ENCODE measurements at places on chromosomes 13 and 19. TPM values are rescaled to one million over a fixed set of nuclear protein-coding genes. Genes with fewer than 3 reads are reported as not detected.

The PRRG2 gene
- total RNA-seq: 0.74 TPM

The OPA3 gene
- 7.5 TPM for total RNA-seq

The CASP14 gene
- not detected for total RNA-seq

The F7 gene
- not detected for total RNA-seq

The NLRP5 gene
- total RNA-seq: 0.04 TPM

The KIR2DL1 gene
- total RNA-seq: not detected

The CBLC gene
- not detected for total RNA-seq

The NHLRC3 gene
- 7.3 TPM for total RNA-seq

The KLHL1 gene
- total RNA-seq: 0.03 TPM

The ATXN8OS gene
- total RNA-seq: not detected

The CYP4F2 gene
- 0.42 TPM for total RNA-seq

The KIR3DL1 gene
- not detected for total RNA-seq

The CFAP97D2 gene
- total RNA-seq: not detected

The UBAC2 gene
- 34.3 TPM for total RNA-seq

The GPR183 gene
- not detected for total RNA-seq

The EFNB2 gene
- total RNA-seq: 13.7 TPM

The PRODH2 gene
- total RNA-seq: not detected

The ZNF562 gene
- total RNA-seq: 35.6 TPM

The RHPN2 gene
- 13.7 TPM for total RNA-seq

The KLF16 gene
- 8.6 TPM for total RNA-seq

The NCLN gene
- total RNA-seq: 67.4 TPM

The ZSWIM4 gene
- 7.9 TPM for total RNA-seq

The RFPL4AL1 gene
- total RNA-seq: not detected

The GJB2 gene
- not detected for total RNA-seq

The ZNF570 gene
- total RNA-seq: 6.9 TPM

The PCDH8 gene
- 0.05 TPM for total RNA-seq

The DCT gene
- total RNA-seq: not detected

The FFAR3 gene
- total RNA-seq: not detected

The ZNF709 gene
- 0.98 TPM for total RNA-seq

Measured in A375 (cell line).